PC-3 (cell line): ENCODE measurements at places on chromosomes 12 and 14. TPM values are rescaled to one million over a fixed set of nuclear protein-coding genes. Genes with fewer than 3 reads are reported as not detected.

Gene TPPP2
- not detected in 2 replicates for total RNA-seq

Gene CRACR2A
- not detected in 2 replicates for total RNA-seq

Gene WSCD2
- not detected in 2 replicates for total RNA-seq

Gene KRT79
- 0.46 TPM in 1 of 2 replicates, not detected in the other for total RNA-seq

Gene PEX5
- total RNA-seq: 19.4 and 20.0 TPM in 2 replicates

Gene DPF3
- total RNA-seq: 16.6 and 30.5 TPM in 2 replicates

Gene PTHLH
- total RNA-seq: 383 and 414 TPM in 2 replicates

Gene TAS2R7
- total RNA-seq: not detected in 2 replicates

Gene KRT75
- 32.8 and 38.5 TPM in 2 replicates for total RNA-seq

Gene TAC3
- not detected in 2 replicates for total RNA-seq

Gene HCAR2
- 0.17 TPM in 1 of 2 replicates, not detected in the other for total RNA-seq

Gene DNAJC22
- 12.9 and 16.8 TPM in 2 replicates for total RNA-seq

Gene WNT5B
- 1.7 and 2.2 TPM in 2 replicates for total RNA-seq

Gene TBX5
- not detected in 2 replicates for total RNA-seq

Gene KLRC2
- not detected in 2 replicates for total RNA-seq

Gene IGFBP6
- 256 and 299 TPM in 2 replicates for total RNA-seq

Gene FGD6
- 14.2 and 14.3 TPM in 2 replicates for total RNA-seq
